ENCODE measurements at places on chromosomes 3 and 15.

GRCh38 chr15:87848012-87848411, 408.5 kb downstream of the NTRK3 start:
- no peak for DNase-seq

GRCh38 chr3:185207931-185208746, 45.7 kb downstream of the EHHADH start:
- DNase-seq: no peak

DNA sequence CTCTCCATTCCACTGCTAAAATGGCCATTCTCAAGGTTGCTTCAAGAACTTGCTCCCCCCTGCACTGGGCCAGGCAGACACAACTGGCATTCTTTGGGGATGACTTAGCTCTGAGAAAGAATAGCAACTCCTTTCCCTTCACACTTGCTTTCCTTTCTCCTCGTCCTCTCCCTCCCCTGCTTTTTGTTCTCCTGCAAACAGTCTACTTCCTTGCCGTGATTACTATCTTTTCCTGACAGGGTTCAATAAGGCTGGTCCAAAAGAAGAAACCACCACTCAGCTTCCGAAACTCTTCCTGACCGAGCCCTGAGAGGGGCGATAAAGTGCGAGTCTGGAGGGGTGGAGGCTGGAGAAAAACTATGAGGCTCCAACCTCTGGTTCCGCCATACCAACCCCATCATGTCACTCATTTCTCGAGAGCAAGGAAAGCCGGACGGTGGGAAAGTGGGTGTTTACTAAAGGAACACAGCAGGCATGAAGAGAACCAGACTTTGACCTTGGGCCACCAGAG, 5.0 kb downstream of the AMOTL2 start:
- DNase-seq: no peak

- no peak for DNase-seq
Measured at GRCh38 chr3:116265976-116266584, 179.2 kb downstream of the LSAMP start.

GRCh38 chr3:152779653-152780052, 55.3 kb upstream of the P2RY1 start:
- DNase-seq: no peak
